ENCODE measurements at places on chromosomes 16 and 17. TPM values are rescaled to one million over a fixed set of nuclear protein-coding genes. Genes with fewer than 3 reads are reported as not detected.
A peak's percentile ranks its signal among the peaks of the same experiment; 100 is the strongest.

The NUDT7 gene
- 7.1 TPM for total RNA-seq

GRCh38 chr16:69924777-69925191 lies 26.4 kb upstream of the CLEC18A start:
- no peak for DNase-seq

DNA sequence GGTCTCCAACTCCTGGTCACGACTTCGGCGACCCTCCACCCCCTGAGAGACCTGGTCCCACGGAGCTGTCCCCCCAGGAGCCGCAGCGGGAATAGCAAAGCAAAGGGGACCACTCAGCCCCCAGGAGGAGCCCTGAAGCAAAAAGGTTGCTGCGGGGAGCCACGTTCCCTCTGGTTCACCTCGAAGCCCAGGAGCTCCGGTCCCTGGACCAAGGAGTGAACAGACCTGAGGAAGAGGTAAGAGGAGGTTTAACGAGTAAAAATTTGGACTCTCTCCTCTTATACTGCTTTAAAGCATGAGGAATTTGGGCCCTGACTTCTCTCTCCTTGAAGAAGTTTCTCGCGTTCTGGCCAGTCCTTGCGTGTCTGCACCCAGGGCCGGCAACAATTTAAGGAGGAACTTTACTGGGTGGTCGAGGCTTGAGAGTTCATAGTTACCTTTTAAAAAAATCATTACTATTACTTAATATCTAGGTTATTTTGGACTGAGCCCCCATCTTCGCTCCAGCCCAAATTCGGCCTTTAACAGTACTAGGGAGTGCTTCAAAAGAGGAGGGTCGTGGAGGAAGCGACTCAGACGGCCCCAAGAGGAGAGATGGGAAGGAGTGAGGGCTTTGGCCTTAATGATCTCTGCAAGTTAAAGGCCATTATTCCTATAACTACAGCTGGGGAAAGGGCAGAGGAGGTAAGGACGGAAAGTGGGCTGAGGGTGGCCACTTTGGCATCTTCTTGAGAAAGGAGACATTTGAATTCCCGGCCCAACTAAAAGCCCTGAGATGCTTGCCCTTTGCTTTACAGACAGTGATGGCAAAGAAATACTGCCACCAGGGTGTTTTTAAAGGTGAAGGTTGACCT lies 16.9 kb upstream of the HOXB9 start:
- DNase-seq, result no peak

- DNase-seq, result no peak
Observed at GRCh38 chr16:56667581-56668571, at the start of gene MT1G. TSS of gene MT1G (minus strand) at chr16:56668065. CDS start at chr16:56667993, 72 bp downstream.

The RAB37 gene
- not detected for total RNA-seq

The NT5C3B gene
- 69.1 TPM for total RNA-seq

- DNase-seq, result no peak
Observed at GRCh38 chr16:50861970-50862411, 120.1 kb downstream of the CYLD start.

- no peak for DNase-seq
Observed at GRCh38 chr16:86584726-86585721, 6.7 kb downstream of the FOXL1 start.

DNA sequence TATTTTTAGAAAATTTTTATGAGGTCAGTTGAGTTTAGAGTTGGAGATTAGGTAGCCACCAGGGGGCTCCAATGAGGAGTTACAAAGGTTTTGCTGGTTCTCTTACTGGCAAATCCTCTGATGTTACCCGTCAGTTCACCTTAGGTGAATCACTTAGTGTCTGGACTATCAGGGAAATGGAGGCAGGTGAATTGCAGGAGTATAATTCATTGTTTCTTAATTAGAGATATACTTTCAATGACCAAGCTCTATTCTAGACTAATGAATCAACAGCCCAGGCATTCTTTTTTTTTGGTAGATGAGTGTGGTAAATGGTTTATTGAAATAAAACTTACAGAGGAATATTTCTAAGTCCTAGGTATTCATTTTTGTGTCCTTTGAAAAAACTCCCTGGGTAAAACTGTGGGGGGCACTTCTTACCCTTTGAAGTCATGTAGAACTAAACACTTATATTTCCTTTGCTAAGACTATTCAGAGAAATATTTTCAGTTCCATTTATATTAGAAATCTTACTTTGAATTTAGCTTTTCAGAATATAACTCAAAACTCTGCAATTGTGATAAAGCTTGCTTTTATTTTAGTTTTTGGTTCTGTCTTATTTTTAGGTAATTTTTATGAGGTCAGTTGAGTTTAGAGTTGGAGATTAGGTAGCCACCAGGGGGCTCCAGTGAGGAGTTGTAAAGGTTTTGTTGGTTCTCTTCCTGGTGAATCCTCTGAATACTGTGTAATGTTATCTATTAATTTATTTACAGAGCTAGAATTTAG lies 17.7 kb downstream of the PSMD11 start:
- no peak for DNase-seq

- peak; percentile 54 for DNase-seq
Observed at GRCh38 chr16:53773150-53773846, 69.3 kb downstream of the FTO start.

The HS3ST4 gene
- not detected for total RNA-seq

The DNAJA3 gene
- 39.8 TPM for total RNA-seq

DNA sequence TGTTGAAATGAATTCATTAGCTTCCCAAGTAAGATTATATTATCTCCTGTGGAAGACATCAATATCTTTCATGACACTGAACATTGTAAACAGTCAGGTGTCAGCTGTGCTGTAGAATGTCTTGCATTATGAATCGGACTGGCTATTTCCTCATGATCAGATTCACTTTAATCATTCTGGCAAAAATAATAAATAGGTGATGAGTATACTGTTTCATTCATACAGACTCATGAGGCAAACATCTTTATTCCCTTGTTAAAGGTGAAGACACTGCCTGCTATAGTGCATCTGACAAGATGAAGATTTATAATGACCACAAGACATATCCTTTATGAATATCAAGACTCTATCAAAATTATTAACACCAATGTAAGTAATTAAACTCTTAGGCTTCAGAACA lies 51.3 kb upstream of the ARL6IP1 start:
- no peak for DNase-seq

The TEDC2 gene
- 12.1 TPM for total RNA-seq

- DNase-seq, result no peak
Observed at GRCh38 chr17:27569257-27569722, 61.7 kb upstream of the LGALS9 start.

- no peak for DNase-seq
Observed at GRCh38 chr16:55735120-55735781, 79.5 kb downstream of the SLC6A2 start.

DNA sequence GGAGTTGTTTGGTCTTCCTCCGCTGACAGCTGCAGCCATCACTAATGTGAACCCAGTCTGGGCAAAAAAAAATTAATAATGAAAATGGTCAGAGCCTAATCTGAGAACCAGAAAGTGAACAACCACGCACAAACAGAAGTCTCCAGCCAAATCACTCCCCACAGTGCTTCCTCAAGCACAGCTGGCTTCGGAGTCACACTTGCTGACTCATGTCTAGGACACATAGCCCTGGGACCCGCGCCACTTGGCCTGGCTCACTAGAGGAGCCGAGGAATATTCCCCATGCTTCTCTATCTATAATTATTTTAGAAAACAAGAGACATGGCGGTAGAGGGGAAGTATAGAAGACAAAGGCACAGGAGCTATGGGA lies 109.1 kb downstream of the ZFHX3 start:
- no peak for DNase-seq

- no peak for DNase-seq
Observed at GRCh38 chr17:51848451-51848850, 310.1 kb downstream of the CA10 start.

DNA sequence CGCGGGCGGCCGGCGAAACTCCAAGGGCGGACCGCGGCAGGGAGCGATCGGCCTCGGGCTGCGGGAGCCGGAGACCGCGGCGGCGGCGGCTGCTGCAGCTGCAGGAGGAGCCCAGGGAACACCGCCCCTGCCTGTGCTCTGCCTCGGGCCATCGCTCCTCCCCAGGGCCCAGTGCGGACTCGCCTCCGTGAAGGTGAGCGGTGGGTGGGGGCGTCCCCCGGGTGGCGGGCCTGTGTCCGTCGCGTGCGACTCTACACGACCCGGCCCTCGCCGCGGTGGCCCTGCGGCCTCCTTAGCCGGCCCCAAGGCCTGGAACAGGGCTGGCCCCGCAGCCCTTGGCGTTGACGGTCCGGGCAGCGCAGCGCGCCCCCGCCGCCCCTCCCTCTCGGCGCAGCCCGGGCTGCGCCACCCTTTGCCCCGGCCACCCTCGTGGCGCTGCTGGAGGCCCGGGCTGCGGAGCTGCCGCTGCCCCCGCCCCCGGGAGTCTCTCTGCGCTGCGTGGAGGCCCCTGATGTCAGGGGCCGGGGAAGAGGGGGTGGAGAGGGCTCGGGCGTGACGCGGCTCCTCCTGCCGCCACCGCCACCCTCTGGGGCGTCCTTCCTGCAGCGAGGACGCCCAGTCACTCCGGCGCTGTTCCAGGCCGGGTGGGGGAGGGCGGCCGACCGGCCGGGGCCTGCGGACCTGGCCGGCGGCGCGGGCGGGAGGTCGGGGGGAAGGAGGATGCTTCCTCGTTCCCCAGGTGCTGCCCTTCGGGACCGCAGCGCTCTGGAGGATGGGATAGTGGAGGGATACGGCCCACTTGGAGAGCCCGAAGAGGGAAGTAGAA lies 485 bp downstream of the DYNLL2 start:
- no peak for DNase-seq

The TP53TG3C gene
- not detected for total RNA-seq

- peak; percentile 31 for DNase-seq
Observed at GRCh38 chr16:66728117-66728787, 23.2 kb downstream of the DYNC1LI2 start.

- no peak for DNase-seq
Observed at GRCh38 chr16:54282928-54283724, 3.5 kb downstream of the IRX3 start.

DNA sequence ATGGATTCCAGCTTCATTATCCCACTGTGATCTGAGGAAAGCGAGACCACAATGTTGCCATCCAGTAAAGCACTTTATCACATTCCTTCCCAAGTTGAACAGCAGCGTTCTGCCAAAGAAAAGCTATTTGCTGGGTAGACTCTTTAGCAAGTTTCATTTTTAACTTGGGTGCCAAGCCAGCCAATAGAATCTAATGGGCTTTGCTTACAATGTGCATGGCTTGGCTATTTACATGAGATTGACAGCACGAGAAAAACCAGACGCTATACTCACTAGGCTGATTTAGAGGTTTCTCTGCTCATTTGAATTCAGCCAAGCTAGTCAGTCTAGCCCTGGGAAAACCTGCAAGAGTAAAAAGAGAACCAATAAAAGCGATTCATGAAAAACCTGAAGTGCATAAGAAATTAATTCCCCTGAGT lies 108.9 kb downstream of the CDH13 start:
- no peak for DNase-seq

GRCh38 chr17:44556166-44556831 lies 985 bp upstream of the FZD2 start:
- DNase-seq, result no peak

- DNase-seq, result no peak
Observed at GRCh38 chr17:81097134-81097942, 62.4 kb downstream of the BAIAP2 start.

The ZC3H7A gene
- 62.1 TPM for total RNA-seq

The ZNF747 gene
- 6.0 TPM for total RNA-seq

The FBXW10 gene
- total RNA-seq, result not detected

The TUBG1 gene
- 75.8 TPM for total RNA-seq

- no peak for DNase-seq
Observed at GRCh38 chr16:47142486-47142820, 1.3 kb downstream of the NETO2 start.

DNA sequence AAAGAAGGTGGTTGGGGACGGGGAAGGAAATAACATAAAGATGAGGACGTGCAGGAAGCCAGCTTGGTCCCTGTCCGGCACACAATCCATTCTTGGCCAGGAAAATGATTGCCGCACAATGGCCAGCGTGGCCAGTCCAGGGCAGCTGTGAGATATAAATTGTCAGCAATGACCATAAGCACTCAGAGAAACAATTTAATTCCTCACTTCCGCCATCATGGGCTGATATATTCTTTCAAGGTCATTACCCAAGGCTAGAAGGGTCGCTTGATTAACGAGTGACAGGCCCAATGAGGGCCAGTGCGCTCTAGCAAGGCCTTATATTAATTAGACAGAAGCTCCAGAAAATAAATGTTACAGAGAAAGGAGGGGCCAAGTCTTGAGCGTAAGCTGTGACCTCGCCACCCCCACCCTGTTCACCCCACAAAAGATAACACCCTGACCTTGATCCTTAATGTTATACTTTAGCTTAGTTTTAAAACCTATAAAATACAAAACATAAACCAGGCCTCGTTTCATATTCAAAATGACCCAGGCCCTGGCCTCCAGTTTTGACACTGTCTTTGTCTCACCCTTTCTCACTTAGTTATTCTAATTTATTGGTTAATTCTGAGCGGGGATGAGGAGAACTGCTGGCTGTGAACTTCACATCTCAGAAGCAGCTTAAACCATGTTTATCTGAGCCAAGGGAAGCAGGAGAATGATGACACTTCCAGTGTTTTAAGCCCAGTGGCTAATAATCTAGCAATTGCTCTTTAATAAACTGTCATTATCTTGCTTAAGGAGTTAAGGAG lies 478.3 kb upstream of the ZFHX3 start:
- DNase-seq, result no peak

The ADORA2B gene
- 17.0 TPM for total RNA-seq

The ATP2A1 gene
- 0.53 TPM for total RNA-seq

GRCh38 chr17:50790618-50791017 lies 23.3 kb upstream of the ANKRD40CL start:
- no peak for DNase-seq

The NOS2 gene
- 0.44 TPM for total RNA-seq

DNA sequence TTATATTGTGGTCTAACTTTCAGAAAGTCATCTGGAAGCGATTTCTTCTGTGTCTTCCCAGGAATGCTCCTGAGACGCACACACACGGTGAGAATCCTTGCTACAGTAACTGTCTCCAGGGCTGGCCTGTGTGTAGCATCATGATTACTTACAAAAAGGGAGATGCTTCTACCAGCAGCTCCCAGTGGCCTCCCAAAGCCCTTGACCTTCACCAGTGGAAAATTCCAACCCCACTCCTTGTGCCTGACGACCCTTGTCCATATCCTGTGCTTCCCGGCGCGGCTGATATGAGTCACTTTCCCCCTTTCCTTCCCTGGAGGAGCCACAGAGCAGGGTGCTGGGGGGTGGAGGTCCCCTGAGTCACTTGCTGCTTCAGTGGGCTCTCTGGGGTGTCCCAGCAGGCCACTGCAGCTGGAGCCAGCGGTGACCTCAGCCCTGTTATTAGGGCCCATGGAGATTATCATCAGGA lies 22.1 kb upstream of the NAT9 start:
- no peak for DNase-seq

The TMEM238L gene
- total RNA-seq, result not detected

GRCh38 chr17:28460901-28461300 lies 12.5 kb upstream of the SLC13A2 start:
- no peak for DNase-seq

The PTGES3L gene
- 3.2 TPM for total RNA-seq
